ENCODE measurements at places on chromosomes 1 and 21.

DNA sequence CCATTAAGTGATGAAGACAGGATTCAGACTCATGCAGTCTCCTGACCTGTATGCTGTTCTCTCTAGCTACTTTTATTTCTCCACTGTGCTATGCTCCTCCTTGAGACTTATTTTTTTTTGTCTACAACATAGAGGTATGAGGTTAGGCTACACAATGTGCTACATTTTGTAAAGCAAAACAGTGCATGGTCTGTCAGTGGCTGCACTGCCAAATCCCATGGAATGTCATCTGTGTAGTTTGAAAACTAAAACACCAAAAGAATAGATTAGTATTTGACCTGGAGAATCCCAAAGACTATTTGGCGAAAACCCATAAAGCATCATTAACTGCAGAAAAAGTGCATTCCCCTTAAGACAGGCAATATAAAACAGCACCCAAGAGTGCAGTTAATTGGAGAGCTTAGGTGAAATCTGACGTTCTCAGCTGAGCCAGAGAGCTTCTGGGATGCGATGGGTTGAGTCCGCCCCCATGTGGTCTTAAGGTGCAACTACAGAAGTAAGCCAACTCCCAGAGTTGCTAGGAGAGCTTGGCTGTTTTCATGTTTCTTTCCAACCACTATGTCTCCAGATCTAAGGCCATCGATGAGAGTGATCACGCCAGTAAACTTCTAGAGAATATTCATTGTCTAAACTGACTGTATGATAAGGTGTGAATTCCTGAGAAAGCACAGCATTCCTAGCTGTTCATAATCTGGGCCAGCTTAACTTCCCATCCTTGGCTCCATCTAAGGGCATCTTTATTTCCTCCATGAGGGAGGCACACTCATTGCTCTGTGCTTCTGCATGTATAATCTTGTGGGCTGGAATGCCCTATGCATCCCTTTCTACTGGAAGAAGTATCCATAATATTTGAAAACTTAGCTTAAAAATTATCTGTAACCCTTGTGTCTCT is 20.7 kb upstream of the CYP2J2 start:
- peak; percentile 71 for DNase-seq

GRCh38 chr1:6207075-6207885 is 1.4 kb downstream of the RNF207 start:
- no peak for DNase-seq

GRCh38 chr1:28835237-28835650 is 23.3 kb downstream of the OPRD1 start:
- DNase-seq, result no peak

- DNase-seq, result no peak
Measured at GRCh38 chr1:110151175-110151669, 928 bp downstream of the SLC6A17 start.

DNA sequence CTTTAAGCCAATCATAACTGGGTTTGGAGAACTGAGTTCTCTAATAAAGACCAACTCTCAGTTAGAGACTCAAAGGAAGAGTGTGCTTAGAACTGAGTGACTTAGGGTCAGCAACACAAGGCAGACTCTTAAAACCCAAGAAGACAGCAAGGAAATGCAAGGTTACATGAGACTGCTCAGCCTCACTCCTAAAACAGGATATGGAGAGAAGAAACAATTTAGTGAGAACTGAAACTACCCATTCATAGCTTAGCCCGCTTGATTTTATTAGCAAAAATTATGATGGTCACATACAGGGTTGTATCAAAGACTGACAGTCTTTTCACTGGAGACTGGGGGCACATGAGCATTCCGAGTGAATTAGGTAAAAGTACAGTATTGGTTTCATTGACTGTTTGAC is 78.9 kb upstream of the DMRTA2 start:
- DNase-seq, result no peak

Data from COLO829 (cell line).